HFFc6 (cell line): ENCODE measurements at places on chromosomes 4 and X. TPM values are rescaled to one million over a fixed set of nuclear protein-coding genes. Genes with fewer than 3 reads are reported as not detected.

DNA sequence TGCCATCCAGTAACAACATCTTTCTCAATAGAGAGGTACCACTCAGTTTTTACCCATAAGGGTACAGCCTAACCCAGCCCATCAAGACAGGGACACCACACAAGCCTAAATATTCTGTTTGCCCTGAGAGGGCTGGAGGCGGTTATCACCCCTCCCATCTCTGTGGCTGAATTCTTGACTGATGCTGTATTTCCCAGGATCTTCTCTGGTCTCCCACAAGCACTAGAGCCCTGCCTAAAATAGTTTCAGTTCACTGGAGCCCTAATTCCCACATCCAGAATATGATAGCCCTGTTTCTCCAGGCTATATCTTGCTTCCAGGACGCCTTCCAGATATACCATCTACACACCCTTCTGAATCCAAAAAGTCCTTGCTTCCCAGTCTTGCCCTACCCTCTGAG, 91.6 kb upstream of the NMU start:
- H3K4me3 ChIP-seq, result peak overlapping the region; percentile 5; the same call in 1 of the 2 replicates
- H3K27ac ChIP-seq, result no peak overlapping the region
- H3K27me3 ChIP-seq, result peaks cover 9% of the 10 kb centered on the region
- H3K4me1 ChIP-seq, result no peaks in the 10 kb centered on the region

JADE3 gene
- total RNA-seq, result 5.1 to 6.5 TPM (median 5.3 TPM) in 3 replicates

GRCh38 chr4:2449511-2450392, 19.2 kb upstream of the RNF4 start:
- peaks cover 13% of the 10 kb centered on the region for H3K27me3 ChIP-seq
- H3K4me1 ChIP-seq, result no peaks in the 10 kb centered on the region
- DNase-seq, result no peak

GRCh38 chr4:10704430-10704810, 19.9 kb upstream of the CLNK start:
- no peaks in the 10 kb centered on the region for H3K36me3 ChIP-seq
- H3K27ac ChIP-seq, result no peak overlapping the region
- H3K4me1 ChIP-seq, result no peaks in the 10 kb centered on the region
- H3K27me3 ChIP-seq, result no peaks in the 10 kb centered on the region; the same call in 1 of the 2 replicates

- peaks cover 24% of the 10 kb centered on the region for H3K4me1 ChIP-seq
- no peak for DNase-seq
- peaks cover 4% of the 10 kb centered on the region for H3K27me3 ChIP-seq
These were observed 28.2 kb upstream of the HUWE1 start for GRCh38 chrX:53714580-53715345.

UGT2A1 gene
- total RNA-seq, result not detected in 3 replicates

- H3K4me1 ChIP-seq, result peaks cover 25% of the 10 kb centered on the region
- no peak overlapping the region for H3K4me3 ChIP-seq
- H3K27me3 ChIP-seq, result no peaks in the 10 kb centered on the region
- no peak for DNase-seq
- no peak overlapping the region for H3K27ac ChIP-seq
These were observed 7.7 kb downstream of the ENOX2 start for GRCh38 chrX:130895299-130895698.

GRCh38 chrX:70046978-70047377, 2.8 kb downstream of the AWAT2 start:
- H3K4me1 ChIP-seq, result peaks cover 24% of the 10 kb centered on the region
- H3K27ac ChIP-seq, result no peak overlapping the region
- no peak for DNase-seq
- H3K27me3 ChIP-seq, result no peaks in the 10 kb centered on the region

HSFX2 gene
- 0.35 to 0.48 TPM in 2 of 3 replicates, not detected in the other for total RNA-seq

ABCB7 gene
- 13.6 to 15.0 TPM (median 13.7 TPM) in 3 replicates for total RNA-seq

DNA sequence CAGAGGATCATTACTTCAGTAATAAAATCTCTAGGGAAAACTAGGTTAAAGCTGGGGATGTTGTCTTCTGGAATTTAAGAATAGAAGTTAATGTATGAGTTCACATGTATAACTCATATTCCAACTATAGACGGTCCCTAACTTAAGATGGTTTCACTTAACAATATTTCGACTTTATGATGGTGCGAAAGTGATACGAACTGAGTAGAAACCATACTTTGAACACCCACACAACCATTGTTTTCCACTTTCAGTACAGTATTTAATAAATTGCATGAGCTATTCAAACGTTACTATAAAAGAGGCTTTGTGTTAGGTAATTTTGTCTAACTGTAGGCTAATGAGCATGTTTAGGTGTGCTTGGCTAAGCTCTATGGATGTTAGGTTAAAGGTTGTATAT, 38.7 kb downstream of the CCSER1 start:
- H3K36me3 ChIP-seq, result no peaks in the 10 kb centered on the region
- H3K27ac ChIP-seq, result no peak overlapping the region
- DNase-seq, result no peak
- no peaks in the 10 kb centered on the region for H3K4me1 ChIP-seq
- H3K27me3 ChIP-seq, result no peaks in the 10 kb centered on the region
- H3K4me3 ChIP-seq, result no peak overlapping the region

DNA sequence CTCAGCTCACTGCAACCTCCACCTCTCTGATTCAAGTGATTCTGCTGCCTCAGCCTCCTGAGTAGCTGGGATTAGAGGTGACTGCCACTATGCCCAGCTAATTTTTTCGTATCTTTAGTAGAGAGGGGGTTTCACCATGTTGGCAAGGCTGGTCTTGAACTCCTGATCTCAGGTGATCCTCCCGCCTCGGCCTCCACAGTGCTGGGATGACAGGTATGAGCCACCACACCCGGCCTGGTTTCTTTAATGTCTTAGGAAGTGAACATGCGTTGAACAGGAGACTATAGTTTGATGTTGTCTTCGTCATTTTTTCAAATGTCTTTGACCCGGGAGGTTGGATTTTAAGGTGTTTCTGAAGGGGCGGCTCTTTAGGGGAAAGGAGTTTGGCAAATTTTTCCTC, 91.0 kb downstream of the DHRSX start:
- H3K27ac ChIP-seq, result no peak overlapping the region
- no peaks in the 10 kb centered on the region for H3K4me1 ChIP-seq
- no peak for DNase-seq

DNA sequence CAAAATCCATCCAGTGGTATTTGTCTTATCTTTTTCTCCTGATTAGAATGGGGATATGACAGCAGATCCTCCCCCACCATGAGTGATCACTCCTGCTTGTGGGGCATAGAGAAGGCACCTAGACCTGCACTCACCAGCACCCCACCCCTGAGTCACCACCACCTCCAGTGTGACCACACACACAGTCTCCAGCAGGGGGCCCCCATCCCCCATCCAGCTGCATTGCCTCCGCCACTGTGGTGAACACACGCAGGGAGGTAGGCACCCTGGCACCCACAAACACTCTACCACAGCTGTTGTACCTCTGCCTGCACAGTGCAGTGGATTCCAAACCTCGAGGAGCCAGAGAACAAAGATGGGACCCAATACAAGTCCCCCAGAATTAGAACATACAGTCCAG, 9.0 kb upstream of the MAGEA8 start:
- H3K27ac ChIP-seq, result no peak overlapping the region
- no peaks in the 10 kb centered on the region for H3K36me3 ChIP-seq
